ENCODE measurements at places on chromosomes 5 and 9.

- no peak for DNase-seq
Observed at GRCh38 chr5:9519537-9519936, 26.3 kb downstream of the SEMA5A start.

DNA sequence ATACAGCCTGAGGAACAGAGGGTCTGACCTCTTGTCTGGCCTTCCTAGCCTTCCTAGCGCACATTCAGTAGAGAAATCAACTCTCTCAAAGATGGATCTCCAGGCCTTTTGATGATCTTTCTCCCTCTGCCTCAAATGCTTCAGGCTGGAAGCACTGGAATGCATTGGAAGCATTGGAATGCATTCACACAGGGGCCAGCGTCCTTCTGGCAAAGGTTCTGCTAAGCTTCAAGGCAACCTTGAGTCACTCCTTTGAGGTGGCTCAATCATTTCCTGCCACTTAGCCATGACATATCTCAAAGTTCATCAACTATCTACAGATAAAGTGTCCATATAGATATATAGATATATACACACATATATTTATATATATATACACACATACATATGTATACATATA lies 42.9 kb downstream of the OR2K2 start:
- DNase-seq, result no peak

DNA sequence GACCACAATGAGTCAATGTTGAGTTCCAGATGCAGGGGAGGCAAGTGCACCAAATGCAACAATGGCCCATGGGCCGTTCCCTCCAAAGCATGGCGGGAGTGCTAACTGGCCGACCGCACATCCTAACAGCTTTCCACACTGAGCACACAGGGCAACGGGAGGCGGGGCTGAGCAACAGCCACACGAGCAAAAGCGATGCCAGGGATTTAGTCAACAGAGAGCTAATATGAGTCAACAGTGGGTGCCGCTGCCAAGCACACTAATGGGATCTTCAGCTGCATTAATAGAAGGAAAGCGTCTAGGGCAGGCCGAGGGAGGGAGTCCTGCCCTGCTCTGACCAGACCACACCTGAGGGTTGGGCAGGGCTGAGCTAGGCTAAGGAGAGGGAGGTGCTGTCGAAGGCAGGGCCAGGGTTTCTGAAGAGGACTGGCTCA lies 4.6 kb downstream of the EPB41L4B start:
- no peak for DNase-seq

GRCh38 chr9:130663258-130663976 lies 977 bp upstream of the PRDM12 start:
- peak; percentile 30 for DNase-seq

GRCh38 chr5:171441246-171441791 lies 21.9 kb downstream of the FGF18 start:
- no peak for DNase-seq

Measured in stimulated activated CD4-positive, alpha-beta T cell treated with anti-CD3 and anti-CD28 coated beads, Interleukin-4, amount 100 ng/mL, for 1 hour (primary cell).